T-helper 2 cell treated with Interferon-gamma antibody and Interleukin-4, amounts not matched to agents 5 μg/mL and 100 μg/mL, for 36 hours (primary cell): ENCODE measurements at places on chromosomes 7 and 10.

DNA sequence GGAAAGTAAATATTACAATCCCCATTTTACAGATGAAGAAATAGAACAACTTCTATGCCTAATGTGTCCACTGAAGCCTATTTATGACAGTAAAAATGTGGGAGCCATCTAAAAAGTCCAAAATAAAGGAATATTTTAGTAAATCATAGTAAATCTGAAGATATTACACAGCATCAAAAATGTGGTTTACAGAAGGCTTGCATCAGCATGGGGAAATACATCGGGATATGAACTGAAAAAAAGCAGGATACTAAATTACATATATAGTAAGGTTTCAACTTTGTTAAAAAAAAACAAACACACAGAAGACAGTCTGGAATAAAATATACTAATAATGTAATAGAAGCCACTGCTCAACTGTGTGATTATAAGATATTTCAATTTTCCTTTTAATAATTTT lies 20.8 kb downstream of the CPA1 start:
- H3K4me1 ChIP-seq: peaks cover 2% of the 10 kb centered on the region
- H3K27me3 ChIP-seq: no peaks in the 10 kb centered on the region
- H3K4me3 ChIP-seq: no peak overlapping the region

GRCh38 chr7:158249692-158250091 lies 337.9 kb downstream of the PTPRN2 start:
- no peak for DNase-seq
- H3K27ac ChIP-seq: no peak overlapping the region
- H3K4me3 ChIP-seq: no peak overlapping the region

GRCh38 chr7:29405891-29406290 lies 157.7 kb upstream of the PRR15 start:
- no peaks in the 10 kb centered on the region for H3K36me3 ChIP-seq
- no peak overlapping the region for H3K4me3 ChIP-seq
- no peak for DNase-seq
- H3K27me3 ChIP-seq: peaks cover 11% of the 10 kb centered on the region

- H3K4me3 ChIP-seq: no peak overlapping the region
- H3K36me3 ChIP-seq: no peaks in the 10 kb centered on the region
- DNase-seq: no peak
- H3K27ac ChIP-seq: no peak overlapping the region
These were observed 52.4 kb upstream of the GNAI1 start for GRCh38 chr7:80082213-80082612.

GRCh38 chr7:140455743-140456142 lies 23.6 kb downstream of the MKRN1 start:
- no peak for DNase-seq
- H3K27ac ChIP-seq: no peak overlapping the region
- no peaks in the 10 kb centered on the region for H3K27me3 ChIP-seq
- H3K36me3 ChIP-seq: peaks cover 56% of the 10 kb centered on the region

GRCh38 chr10:129131457-129132132 lies 335.4 kb upstream of the MGMT start:
- no peaks in the 10 kb centered on the region for H3K4me1 ChIP-seq
- H3K27me3 ChIP-seq: peaks cover 36% of the 10 kb centered on the region
- H3K4me3 ChIP-seq: no peak overlapping the region
- no peaks in the 10 kb centered on the region for H3K36me3 ChIP-seq
- no peak for DNase-seq

DNA sequence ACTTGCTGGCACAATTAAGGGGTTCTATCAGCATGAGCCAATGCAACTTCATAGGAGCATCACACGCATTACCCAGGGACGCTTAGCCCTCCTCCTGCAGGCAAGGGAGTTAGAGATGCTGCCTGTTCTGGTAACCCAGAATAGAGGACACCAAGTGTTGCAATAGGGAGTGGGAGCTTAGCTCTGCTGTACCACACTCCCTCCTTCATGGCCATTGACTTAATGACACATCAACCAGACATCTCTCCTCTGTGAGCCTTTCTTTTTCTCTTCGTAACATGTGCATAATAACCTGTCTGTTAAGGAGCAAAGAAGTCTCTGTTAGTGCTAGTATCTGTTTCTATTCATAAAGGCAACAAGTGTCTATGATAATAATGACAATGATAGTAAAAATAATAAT lies 282.4 kb downstream of the SORCS3 start:
- no peaks in the 10 kb centered on the region for H3K36me3 ChIP-seq
- no peaks in the 10 kb centered on the region for H3K27me3 ChIP-seq
- no peak overlapping the region for H3K4me3 ChIP-seq
- no peak overlapping the region for H3K27ac ChIP-seq
- no peak for DNase-seq

DNA sequence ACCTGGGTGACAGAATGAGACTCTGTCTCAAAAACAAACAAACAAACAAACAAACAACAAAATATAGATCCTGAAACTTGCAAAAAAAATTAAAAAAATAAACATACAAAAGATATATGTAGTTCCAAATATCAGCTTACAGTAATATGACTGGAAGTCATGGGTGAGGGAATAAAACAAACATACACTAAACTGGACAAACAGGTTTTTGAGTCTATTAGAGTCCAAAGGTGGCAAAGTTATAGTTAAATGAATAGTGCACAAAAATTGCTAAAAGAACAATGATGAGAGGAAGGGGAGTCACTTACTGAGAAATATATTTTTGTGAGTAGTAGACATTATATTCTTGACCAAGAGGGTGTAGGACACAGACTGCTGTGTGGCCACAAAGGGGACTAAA lies 16.7 kb upstream of the RSBN1L start:
- DNase-seq: no peak
- H3K4me1 ChIP-seq: peaks cover 3% of the 10 kb centered on the region
- H3K4me3 ChIP-seq: no peak overlapping the region

DNA sequence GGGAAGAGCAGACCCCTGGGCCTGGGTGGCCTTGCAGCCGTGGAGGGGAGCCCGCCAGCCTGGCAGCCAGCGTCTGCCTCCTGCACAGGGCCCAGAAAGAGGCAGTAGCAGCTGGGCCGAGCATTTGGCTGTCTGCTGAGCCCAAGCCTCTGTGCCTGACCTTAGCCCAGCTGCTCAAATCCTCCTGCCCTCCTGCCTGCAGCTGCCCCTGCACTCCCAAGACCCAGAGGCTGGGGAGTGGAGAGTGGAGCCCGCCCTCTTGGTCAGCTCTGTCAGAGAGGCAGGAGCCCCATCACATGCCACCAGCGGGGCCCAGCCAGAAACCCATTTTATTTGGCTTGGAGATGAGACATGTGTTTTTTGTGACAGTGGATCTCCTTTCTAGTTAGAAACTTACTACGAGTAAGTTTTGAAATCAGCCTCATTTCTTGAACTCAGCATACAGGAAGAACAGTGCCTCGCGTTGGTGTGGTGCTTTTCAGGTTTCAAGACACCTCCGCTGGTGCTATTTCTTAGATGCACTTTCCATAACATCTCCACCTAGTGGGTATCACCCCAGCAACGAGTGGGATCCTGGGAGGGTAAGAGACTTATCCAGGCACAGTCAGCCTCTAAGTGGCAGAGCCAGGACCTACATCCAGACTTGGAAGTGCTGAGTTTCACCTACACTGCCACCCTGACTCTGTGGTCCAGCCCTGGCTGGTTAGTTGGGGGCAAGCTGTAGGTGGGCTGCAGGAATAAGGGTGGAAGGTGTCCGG lies 477.1 kb downstream of the RPS24 start:
- H3K36me3 ChIP-seq: peaks cover 2% of the 10 kb centered on the region
- H3K27ac ChIP-seq: no peak overlapping the region
- no peak overlapping the region for H3K4me3 ChIP-seq
- no peak for DNase-seq
- no peaks in the 10 kb centered on the region for H3K27me3 ChIP-seq

DNA sequence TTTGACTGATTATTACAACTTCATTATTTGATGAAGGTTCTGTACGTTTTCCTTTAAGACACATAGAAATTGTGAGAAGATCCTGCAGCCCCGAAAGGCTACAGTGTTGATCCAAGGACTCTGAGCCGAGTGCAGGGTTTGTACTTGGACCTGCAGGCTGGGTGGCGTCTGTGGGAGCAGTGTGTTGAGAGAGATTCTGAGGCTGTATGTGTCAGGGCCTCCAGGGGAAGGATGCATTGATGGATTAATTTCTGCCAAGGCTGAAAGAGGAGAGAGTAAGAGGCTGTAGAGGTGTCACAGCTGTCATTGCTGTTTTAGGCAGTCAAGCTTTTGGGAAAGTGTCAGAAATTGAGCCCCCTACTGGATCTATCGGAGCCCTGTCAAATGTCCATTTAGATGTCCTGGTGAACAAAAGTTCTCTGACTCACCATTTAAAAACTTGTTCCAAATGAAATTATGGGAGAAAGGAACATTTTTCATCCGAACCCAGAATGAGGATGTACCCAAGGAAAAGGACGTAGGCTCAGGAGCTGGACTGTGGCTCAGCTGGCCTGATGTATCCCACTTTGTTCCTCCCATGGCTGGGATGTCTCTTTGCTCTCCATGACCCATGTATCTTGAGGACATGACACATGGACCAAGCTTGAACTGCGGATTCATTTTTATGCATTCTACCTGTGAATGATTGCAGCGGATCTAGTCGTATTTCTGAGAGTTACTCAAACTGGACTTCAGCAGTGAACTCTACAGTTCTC lies 102.2 kb downstream of the TCF7L2 start:
- peaks cover 4% of the 10 kb centered on the region for H3K4me1 ChIP-seq
- peaks cover 17% of the 10 kb centered on the region for H3K27me3 ChIP-seq
- H3K36me3 ChIP-seq: no peaks in the 10 kb centered on the region
- no peak overlapping the region for H3K4me3 ChIP-seq
- no peak for DNase-seq
- H3K27ac ChIP-seq: no peak overlapping the region

- H3K27ac ChIP-seq: no peak overlapping the region
- H3K4me1 ChIP-seq: peaks cover 6% of the 10 kb centered on the region
- H3K36me3 ChIP-seq: no peaks in the 10 kb centered on the region
- no peak for DNase-seq
- H3K27me3 ChIP-seq: peaks cover 31% of the 10 kb centered on the region
These were observed 86.6 kb downstream of the RAPGEF5 start for GRCh38 chr7:22270371-22270770.

- DNase-seq: no peak
- peaks cover 17% of the 10 kb centered on the region for H3K4me1 ChIP-seq
- H3K36me3 ChIP-seq: no peaks in the 10 kb centered on the region
- H3K27ac ChIP-seq: no peak overlapping the region
- no peak overlapping the region for H3K4me3 ChIP-seq
These were observed 179.3 kb downstream of the ARHGAP12 start for GRCh38 chr10:31749301-31749700.

DNA sequence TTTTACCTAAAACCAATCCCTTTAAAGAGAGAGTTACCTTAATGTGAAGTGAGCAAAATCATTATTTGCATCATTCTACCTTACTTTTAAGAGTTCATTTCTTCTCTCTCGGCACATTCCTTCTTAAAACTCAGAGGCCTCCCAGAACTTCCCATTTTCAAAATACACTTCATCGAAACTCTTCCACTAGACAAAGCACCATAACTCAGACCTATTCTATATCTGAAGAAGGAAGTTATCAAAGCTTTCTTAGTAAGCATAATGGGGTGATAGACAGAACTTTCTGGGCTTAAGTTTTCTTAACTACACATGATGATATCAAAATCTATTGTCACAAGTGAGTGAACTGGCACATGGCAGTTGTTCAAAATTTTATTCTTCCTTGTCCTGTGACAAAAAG lies 24.6 kb upstream of the GNAT3 start:
- no peaks in the 10 kb centered on the region for H3K4me1 ChIP-seq
- no peak overlapping the region for H3K27ac ChIP-seq
- DNase-seq: no peak
- H3K4me3 ChIP-seq: no peak overlapping the region
- no peaks in the 10 kb centered on the region for H3K36me3 ChIP-seq
- no peaks in the 10 kb centered on the region for H3K27me3 ChIP-seq

DNA sequence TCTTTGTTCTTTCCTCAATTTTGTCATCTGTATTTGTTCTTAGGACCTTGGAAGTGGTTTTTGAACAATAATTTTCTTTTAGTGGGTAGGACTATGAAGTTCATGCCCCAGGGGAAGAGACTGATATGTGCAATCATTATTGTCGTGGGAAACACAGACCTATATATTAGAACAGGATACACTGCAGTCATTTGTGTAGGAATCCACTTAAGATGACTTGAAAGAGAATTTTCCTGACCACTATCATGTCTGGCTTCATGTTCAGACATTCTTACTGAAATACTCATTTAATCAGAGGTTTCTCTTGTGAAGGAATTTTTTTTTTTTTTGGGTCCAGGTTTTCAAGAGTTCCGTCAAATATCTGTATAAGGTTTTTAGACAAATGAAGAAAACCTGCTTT lies 163.6 kb downstream of the SUGCT start:
- H3K36me3 ChIP-seq: no peaks in the 10 kb centered on the region
- H3K4me3 ChIP-seq: no peak overlapping the region
- H3K27ac ChIP-seq: no peak overlapping the region
- H3K4me1 ChIP-seq: peaks cover 3% of the 10 kb centered on the region
- DNase-seq: no peak
- H3K27me3 ChIP-seq: no peaks in the 10 kb centered on the region

DNA sequence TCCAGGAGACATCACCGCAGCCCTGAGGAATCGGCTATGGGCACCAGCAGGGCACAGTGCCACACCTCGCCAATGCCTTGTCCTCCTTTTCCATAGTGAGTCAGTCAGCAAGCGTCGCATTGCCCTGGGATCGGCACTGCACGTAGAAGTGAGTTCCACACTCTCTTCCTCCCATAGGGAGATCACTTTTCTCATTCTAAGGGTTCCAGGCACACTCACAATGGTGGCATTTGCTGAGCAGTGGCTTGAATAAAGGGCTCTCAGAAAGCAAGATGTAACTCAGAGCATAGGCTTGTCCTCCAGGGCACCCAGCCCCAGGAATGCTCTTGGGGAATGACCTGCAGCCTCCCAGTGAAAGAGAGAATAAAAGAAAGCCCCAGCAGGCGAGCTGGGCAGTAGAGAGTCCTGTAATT lies 1.1 kb upstream of the VIM start:
- H3K4me1 ChIP-seq: peaks cover 41% of the 10 kb centered on the region
- H3K4me3 ChIP-seq: peak overlapping the region; percentile 97
- peaks cover 41% of the 10 kb centered on the region for H3K36me3 ChIP-seq
- DNase-seq: no peak

DNA sequence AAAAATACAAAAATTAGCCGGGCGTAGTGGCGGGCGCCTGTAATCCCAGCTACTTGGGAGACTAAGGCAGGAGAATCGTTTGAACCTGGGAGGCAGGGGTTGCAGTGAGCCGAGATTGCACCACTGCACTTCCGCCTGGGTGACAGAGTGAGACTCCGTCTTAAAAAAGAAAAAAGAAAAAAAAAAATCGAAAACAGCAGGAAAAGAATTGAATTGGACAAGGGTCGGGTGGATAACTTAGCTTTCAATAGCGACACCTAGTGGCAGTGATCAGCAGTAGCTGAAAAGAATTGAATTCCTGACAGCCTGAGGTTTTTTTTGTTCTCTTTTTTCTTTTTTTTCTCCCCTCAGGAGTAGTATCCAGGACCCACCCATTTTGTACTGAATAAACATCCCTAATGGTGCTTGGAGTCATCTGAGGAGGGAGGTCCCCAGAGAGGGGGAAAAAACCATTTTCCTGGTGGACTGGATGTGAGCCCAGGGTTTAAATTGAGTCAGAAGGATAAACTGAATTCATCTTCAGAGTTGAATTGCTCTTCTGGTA lies 55.1 kb downstream of the CYCS start:
- peaks cover 15% of the 10 kb centered on the region for H3K4me1 ChIP-seq
- no peaks in the 10 kb centered on the region for H3K36me3 ChIP-seq
- peak; percentile 15 for DNase-seq
- no peak overlapping the region for H3K4me3 ChIP-seq
- H3K27ac ChIP-seq: no peak overlapping the region
